DMS53 (cell line): ENCODE measurements at places on chromosomes 2 and 18.

DNA sequence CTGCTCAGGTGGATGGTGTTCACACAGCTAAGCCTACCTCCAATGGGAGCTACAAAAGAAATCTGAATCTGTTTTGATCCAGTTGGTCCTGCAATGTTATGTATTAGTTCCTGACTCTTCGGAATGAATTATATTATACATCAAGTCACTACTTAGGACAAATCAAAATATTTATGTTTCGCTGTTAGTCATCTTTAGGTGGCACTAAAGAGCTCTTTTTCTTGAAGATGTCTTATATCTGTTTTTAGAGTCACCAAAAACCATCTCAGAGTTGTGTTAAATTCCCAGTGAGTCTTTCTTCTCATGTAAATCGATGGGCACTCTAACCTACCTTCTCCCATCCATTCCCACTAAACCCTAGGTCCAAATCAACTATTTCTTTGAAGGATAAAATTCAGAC is 2.2 kb downstream of the DNER start:
- DNase-seq, result peak; percentile 1

GRCh38 chr2:171297956-171298355 is 135.8 kb downstream of the METTL8 start:
- no peak for DNase-seq

DNA sequence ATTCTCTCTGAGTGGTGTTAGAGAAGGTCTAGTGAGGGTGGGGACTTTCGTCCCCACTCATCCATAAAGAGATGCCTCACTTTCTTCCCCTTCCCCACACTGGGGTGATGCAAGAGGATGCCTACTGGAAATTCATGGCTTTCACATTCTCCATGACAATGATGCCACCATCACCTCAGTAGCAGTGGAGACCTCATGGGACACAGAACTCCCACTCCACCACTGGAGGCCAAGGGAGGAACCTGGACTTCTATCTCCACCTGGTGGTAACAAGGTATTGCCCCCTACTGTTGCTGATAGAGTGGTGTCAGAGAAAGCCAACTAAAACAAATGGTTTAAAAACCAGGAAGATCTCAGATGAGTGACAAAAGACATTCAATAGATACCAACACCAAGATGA is 110.9 kb downstream of the INHBB start:
- peak; percentile 81 for DNase-seq

DNA sequence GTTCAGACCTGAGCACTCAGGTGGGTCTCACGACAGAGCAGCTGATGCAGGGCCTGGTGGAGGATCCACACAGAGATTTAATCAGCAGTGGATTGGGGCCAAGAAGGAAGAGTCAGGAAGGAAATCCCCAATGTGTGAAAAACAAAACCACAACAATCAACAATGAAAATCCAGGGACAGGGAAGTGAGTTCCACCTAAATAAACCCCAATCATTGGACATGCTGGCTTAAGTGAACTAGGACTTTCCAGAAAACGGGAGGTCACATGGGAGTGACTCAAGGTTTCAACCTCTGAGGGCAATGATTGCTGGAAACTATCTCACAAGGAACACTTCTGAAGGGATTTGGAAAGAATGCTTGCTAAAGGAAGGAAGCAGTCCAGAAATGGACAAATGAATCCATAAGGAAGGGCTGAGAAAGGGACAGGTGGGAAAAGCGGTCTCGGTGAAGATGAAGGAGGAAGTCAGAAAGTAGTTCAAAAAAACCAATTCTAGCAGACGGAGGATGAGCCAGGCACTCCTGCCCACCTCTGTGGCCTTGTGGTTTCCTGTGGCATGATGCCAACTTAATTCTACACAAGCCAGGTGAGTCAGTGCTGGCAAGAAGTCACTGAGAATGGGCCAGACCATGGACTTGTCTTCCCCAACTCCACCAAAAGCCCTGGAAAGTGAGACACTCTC is 15.4 kb upstream of the XDH start:
- DNase-seq, result peak; percentile 47

- peak; percentile 67 for DNase-seq
Observed at GRCh38 chr2:96329456-96329855, 4.3 kb downstream of the ITPRIPL1 start.

- DNase-seq, result no peak
Observed at GRCh38 chr18:8741532-8741931, 36.2 kb downstream of the MTCL1 start.

GRCh38 chr18:22640281-22640842 is 222.6 kb upstream of the CTAGE1 start:
- DNase-seq, result peak; percentile 38

DNA sequence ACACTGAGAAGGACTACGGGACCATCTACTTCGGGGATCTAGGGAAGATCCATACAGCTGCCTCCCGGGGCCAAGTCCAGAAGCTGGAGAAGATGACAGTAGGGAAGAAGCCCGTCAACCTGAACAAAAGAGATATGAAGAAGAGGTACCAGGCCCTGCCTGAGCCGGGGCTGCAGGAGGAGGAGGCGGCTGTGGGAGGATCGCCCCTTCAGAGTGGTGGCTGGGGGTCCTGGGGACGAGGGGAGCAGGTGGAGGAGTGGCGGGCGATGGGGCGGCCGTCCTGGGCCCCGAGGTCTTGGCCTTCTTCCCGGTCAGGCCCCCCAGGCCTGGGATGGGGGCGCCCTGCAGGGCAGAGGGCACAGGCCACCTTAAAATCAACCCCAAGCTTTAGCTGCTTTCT is 524 bp downstream of the ANKRD30B start:
- no peak for DNase-seq

- DNase-seq, result no peak
Observed at GRCh38 chr2:191061381-191061980, 47.5 kb upstream of the STAT1 start.

DNA sequence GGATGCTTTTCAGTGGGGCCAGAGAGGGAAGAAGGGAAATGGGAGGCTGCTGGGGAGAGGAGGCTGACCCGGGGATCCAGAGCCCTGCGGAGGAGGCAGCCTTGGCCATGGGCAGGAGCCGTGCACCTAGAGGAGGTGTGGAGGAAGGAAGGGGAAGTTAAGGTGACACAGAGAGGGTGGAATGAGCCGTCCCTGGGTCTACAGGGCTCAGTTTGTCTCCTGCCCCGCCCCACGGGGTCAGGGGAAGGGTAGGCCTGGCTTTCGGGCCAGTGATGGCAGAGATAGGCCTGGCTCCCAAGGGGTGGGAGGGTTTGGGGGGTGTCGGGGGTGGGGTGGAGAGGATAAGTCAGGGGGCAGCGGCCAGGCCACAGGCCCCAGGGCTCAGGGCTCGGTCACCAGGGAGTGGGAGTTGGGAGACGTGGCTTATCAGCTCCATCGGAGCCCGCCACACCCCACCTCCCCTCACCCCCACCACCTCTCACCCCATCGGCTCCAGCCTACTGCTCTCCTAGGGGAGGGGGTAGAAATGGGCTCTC is 39.5 kb upstream of the NOTO start:
- no peak for DNase-seq

- no peak for DNase-seq
Observed at GRCh38 chr2:219628986-219629901, 1.8 kb downstream of the SLC4A3 start.

DNA sequence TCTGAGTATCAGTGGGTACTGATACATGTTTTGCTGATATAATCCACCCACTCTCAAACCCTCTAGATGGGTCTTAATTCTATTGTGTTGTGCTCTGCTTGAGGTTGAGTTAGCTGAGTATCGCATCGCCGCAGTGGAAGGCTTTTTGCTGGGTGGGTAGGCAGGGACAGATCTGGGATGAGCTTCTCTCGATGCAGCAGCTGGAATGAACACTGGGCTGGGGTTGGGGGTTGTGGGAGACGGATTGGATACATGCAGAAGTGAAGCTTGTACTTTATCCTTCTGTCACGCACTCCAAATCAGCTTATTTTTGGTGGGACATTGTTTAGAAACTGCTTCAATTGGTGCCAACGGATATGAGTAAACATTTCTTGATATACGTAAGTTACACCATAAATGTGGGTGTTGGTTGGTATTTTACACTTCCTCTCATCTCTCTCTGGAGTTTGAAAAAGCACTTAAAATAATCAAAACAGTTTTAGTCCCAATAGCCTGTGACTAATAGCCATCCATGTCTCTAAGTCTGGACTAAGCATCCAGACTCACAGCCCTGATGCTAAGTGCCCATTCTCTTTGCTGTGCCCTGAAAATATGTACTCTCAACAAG is 107.1 kb downstream of the POLE4 start:
- DNase-seq, result no peak

GRCh38 chr2:174473796-174474195 is 13.0 kb downstream of the GPR155 start:
- no peak for DNase-seq

GRCh38 chr2:71688530-71688929 is 235.2 kb downstream of the DYSF start:
- no peak for DNase-seq

- no peak for DNase-seq
Observed at GRCh38 chr18:49565101-49565500, 3.2 kb downstream of the LIPG start.

- DNase-seq, result no peak
Observed at GRCh38 chr18:56576826-56577573, 61.4 kb downstream of the TXNL1 start.

- no peak for DNase-seq
Observed at GRCh38 chr2:39141334-39142271, 20.8 kb upstream of the SOS1 start.

- no peak for DNase-seq
Observed at GRCh38 chr18:7982216-7982615, 415.1 kb downstream of the PTPRM start.

DNA sequence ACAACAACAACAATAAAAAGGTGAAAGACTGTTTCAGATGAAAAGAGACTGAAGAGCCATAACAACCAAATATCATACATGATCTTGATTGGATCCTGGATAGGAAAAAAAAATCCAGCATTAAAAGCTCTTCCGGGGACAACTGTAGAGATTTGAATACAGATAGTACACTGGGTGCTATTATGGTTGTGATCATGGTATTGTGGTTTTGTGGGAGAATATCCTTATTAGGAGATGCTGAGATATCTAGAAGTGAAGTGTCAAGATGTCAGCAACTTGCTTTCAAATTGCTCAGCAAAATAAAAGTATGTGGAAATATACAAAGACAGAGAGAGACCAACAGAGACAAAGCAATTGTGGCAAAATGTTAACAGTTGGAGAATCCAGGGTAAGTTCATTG is 15.5 kb upstream of the SPATA3 start:
- no peak for DNase-seq

DNA sequence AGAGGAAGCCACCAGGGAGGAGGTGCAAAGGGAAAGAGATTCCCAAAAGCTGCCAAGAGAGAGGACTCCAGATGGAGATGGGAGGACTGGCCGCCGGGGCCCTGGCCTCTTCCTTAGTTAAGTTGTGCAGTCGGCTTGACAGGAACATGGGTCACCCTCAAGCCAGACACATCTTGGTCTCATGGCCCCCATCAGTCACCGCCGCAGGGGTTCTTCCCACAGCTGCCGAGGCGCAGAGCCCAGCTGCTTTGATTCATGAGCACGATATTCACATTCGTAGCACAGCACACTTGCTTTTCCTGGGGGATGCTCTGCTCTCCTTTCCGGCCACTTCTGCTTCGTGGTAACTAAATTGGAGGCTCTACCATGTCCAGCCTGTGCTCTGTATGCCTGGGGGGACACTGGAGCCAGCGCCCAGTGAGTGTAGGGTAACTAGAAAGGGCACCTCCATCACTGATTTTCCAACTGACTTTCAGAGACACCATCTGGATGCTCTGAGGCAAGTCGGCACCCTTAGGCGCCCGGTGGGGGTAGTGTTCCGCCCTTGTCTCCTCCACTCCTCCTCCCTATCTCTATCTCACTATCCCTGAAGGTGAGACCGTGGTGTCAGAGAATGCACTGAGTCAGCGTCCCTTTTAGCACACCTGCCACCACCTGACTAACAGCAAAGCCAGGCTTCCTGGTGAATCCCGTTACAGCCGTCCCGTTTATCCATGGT is 13.3 kb downstream of the TWIST2 start:
- DNase-seq, result no peak

- DNase-seq, result peak; percentile 44
Observed at GRCh38 chr18:22171258-22172119, 2.1 kb downstream of the GATA6 start.

DNA sequence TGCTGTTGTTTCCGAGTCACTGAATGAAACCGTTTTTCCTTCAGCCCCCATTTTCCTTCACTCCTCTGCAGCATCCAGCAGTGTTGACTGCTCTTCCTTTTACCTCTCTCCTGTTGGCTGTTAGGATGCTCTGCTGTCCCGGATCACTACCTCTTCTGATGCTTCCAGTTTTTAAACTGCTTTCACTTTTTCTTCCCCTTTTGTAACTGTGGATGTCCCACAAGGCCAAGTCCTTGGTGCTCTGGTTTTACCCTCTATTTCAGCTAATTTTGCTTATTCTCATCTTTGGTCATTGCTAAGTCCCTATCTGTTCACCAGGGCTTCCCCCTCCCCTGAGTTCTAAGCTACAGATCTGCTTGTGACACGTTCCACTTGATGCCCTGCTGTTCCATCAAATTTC is 39.4 kb upstream of the MAP4K3 start:
- DNase-seq, result no peak

GRCh38 chr2:36404318-36404717 is 48.7 kb downstream of the CRIM1 start:
- DNase-seq, result no peak

GRCh38 chr18:68283834-68284233 is 431.1 kb downstream of the TMX3 start:
- DNase-seq, result no peak

DNA sequence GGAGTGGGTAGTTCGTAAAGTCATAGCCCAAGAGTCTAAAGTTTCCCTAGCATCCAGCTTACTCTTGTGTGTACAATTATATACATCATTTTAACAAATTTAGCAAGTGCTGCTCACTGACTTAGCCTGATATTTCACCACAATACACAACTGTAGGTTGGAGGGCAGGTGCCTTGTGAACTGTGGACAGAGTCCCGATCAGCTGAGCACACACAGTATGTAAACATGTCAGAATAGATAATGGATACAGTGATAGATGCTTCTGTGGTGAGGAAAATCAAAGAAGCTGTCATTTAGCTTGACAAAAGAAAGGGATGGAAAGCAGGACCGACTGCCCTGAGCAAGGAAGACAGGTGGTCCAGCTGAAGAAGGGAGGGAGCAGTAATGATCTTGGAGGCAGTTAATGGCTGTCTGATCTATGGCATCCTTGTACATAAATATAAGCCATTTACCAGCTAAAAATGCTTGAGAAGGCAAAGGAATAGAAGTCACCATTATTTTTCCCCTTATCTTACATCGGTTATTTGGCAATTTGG is 372.8 kb upstream of the UBE2E3 start:
- peak; percentile 95 for DNase-seq

GRCh38 chr18:24057804-24058203 is 43.2 kb downstream of the TTC39C start:
- no peak for DNase-seq
